ENCODE measurements at places on chromosomes 7 and 10.

DNA sequence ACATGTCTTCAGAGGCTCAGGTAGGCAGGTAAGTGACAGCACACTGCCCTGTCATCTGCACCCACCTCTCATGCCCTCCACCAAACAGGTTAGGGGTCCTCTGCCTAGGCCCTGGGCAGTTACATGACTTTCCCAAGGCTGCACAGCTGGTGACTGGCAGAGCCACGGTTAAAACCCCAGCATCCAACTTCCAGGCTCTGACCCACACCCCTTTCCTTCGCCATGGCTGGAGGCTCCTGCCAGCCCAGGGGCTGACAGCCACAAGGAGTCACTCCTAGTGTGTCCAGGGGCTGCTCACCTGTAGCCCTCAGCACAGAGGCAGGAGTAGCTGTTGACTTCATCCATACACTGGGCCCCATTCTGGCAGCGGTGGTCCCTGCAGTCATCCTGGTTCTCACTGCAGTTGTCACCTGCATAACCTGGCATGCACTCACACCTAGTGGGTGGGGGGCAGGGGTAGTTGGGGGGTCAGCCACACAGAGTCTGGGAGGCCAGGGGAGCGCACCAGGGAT, 175.0 kb downstream of the SLIT1 start:
- DNase-seq: no peak

- no peak for DNase-seq
Observed at GRCh38 chr7:126780993-126781392, 471.7 kb downstream of the GRM8 start.

GRCh38 chr7:3927446-3928110, 626.5 kb downstream of the SDK1 start:
- DNase-seq: no peak

DNA sequence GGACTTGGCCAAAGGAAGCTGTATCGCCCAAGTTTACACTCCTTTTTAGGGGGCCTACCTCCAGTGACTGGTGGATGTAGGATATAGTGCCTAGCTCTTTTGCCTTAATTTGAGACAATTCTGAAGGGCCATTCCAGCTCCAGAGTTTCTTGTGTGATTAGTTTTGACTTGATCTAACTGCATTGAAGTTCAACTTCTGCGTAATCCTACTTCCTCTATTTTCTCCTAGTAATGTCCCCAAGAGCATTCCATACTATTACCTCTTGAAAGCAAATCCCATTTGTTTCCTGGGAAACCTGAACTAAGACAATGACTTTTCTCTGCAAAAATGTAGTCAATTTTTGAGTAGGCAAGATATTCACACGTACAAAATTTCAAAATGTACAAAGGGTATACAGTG, 4.7 kb upstream of the H2AZ2 start:
- no peak for DNase-seq

DNA sequence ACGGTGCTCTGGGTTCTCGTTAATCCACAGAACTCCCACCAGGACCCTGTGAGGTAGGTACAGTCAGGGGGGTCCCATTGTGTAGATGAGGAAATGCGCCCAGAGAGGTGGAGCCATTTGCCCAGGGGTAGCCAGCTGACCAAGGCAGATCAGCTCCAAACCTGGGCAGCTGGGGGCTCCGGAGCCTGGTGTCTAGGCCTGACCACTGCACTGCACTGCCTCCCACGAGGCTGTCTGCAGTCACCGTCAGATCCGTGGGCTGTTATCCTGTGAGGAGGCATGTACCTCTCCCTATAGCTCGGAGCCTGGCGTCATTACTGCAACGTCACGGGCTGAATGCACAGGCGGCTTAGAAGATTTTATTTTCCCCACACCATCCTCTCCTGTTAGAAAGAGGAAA, 411.8 kb upstream of the FOXK1 start:
- no peak for DNase-seq

- DNase-seq: no peak
Observed at GRCh38 chr10:29873941-29874484, 185.4 kb downstream of the JCAD start.

DNA sequence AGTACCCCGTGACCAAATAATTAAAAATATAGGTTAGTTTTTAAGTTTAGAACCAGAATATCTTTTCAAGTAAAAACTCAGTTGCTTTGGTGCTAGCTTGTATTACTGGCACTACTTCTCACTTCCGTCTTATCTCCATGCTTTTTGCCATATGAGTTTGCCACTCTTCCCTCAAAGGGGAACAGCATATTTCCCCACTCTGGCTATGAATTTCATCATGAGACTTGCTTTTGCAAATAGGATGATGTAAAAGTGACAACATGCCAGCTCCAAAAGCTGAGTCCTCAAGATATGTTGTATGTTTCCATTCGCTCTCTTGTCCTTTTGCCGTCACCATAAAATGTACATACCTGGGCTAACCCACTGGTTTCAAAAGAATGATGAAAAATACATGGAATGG, 178.1 kb upstream of the SEMA3A start:
- peak; percentile 56 for DNase-seq

DNA sequence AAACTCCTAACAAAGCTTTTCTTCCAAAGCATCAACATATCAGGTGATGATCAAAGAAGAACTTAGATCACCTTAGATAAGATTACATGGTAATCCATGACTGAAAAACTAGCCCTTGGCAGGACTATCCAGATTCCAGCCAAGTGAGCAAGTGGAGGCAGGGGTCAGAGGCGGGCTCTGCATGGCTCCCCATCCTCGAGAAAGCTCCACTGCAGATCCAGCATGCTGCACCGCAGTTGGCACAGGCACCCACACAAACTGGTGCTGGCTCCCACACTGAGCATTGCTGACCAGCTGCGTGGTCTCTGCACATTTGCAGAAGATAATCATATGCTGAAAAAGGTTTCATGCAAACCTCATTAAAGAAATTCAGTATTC, 10.1 kb downstream of the PSAP start:
- no peak for DNase-seq

DNA sequence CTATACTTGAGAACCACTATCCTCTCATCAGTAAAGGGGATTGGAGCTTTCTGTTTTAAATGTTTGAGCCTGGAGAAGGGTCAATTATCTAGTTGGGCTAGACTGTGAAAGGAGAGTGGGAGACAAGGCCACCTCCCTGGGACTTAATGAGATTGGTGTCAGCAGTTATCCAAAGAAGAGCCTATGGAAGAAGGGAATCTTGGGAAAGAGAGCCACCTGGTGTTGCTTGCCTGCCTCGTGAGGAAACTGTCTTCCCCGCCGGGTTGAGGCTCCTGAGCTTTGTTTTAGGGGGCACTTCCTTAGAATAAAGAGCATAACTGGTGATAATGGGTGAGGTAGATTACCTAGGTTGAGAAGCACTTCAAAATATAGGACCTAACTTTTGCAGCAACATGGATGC, 32.0 kb upstream of the ABCB4 start:
- DNase-seq: no peak

DNA sequence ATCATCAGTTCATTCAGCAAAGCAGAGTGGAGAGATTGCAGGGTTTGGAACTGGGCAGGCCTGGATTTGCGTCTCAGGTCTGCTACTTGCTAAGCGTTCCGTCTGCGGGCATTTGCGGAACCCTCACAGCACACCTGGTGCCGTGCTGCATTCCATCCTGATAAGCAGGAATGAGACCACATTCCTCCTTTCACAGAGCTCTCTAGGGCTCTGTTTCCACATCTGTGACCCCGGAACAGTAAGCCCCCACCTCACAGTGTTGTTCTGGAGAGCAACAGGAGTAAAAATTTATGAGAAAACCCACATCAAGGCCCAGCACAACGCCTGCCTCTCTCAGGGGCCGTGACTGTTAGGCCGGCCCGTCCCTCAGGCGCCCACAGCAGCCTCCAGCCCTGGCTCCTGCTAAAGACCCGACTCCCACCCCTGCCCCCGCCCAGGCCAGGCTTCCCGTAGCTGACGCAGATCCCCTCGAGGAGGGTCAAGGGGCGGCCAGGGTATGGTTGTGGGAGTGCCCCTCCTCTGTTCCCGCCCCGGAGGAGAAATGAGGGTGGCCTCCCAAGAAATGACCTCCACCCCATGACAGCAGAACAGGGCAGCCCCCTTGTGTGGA, 128.9 kb downstream of the RGS10 start:
- DNase-seq: no peak

GRCh38 chr10:20912969-20913368, 15.9 kb upstream of the NEBL start:
- DNase-seq: no peak

DNA sequence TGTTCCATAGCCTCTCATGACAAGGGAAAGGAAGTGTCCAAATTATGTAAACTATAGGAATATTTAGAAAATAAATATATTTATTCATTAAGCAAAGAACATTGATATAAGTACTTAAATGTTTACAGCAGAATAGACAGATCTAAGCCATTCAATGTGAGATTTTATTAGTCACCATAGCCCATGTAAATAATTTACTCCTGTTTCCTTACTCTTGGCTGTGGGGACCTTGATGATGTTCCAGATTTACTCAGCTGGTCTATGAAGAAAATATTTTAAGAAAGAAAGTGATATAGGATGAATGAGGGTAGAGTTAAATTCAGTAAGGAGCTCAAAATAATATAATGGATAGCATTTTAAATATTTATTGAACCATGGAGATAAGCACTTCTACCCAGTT, 442.6 kb upstream of the KLF6 start:
- DNase-seq: no peak

DNA sequence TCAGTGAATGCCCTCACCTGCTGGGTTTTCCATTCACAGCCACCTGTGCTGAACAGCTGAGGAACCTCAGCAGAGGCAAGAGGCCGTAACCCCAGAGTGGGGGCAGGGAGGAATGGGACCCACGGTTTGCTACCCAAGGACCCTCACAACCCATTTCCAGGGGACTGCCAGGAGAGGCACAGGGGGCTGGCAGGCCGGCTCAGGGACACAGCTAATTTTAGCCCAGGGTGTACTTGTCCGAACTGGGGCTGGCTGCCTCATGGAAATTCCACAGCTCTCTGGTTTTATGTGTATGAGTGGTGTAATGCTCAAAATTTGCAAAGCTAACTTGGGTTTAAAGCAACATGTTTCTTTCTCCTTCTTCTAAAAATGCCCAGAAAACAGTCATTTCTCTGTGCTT, 42.2 kb downstream of the MINDY4 start:
- no peak for DNase-seq

DNA sequence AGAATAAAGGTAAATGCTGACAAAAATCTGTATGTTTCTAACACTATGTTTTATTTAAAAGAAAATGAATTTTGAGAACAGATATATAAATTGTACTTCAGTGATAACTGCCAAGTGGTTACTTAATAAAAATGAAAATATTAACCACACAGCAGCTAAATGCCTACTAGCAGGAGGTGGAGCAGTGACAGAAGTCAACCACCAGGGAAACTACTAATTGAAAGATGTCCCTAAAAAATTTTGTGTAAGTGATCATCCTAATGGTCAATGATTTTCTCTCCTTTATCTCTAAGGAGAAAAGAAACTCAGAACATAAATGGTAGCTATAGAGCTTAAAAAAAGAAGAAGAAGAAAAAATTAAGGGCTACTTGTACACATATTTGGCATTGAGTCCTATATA, 22.9 kb downstream of the WNT16 start:
- DNase-seq: no peak

GRCh38 chr10:112148331-112148730, 35.2 kb downstream of the GPAM start:
- no peak for DNase-seq

- peak; percentile 97 for DNase-seq
Observed at GRCh38 chr10:34526758-34527730, 288.1 kb downstream of the PARD3 start.

- DNase-seq: no peak
Observed at GRCh38 chr7:1663223-1663622, 6.9 kb upstream of the ELFN1 start.

DNA sequence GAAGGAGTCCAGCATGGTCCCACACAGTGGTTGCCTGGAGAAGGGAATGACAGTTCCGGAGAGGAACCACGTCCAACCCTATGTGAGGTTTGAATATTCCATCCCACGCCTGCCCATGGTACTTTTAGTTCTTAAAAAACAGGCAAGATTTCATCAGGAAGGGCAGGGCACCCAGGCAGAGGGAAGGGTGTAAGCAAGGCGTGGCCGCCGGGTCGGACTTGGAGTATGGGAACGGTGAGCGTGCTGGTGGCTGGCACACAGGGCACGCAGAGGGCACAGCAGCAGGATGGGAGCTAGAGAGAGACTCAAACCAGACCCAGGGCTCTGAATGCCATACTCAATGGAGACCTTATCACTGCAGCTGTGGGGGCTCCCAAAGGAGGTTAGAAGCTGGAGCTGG, 34.3 kb downstream of the FAM53B start:
- no peak for DNase-seq

- peak; percentile 77 for DNase-seq
Observed at GRCh38 chr10:119807960-119808697, 64.5 kb downstream of the MCMBP start.

DNA sequence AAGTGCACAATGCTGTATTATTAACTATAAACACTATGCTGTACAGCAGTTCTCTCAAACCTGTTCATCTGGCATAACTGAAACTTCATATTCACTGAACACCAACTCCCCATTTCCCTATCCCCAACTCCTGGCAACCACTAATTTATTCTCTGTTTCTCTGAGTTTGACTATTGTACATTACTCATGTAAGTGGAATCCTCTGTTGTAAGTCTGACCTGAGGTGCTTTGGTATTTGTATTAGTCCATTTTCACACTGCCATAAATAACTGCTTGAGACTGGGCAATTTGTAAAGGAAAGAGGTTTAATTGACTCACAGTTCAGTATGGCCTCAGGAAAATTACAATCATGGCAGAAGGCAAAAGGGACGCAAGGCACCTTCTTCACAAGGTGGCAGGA, 266.3 kb downstream of the PPP1R3A start:
- DNase-seq: peak; percentile 6

GRCh38 chr7:134896073-134896472, 90.2 kb upstream of the AGBL3 start:
- DNase-seq: no peak

- DNase-seq: peak; percentile 92
Observed at GRCh38 chr10:122062831-122063674, 74.1 kb downstream of the TACC2 start.

GRCh38 chr10:111265341-111265740, 188.5 kb downstream of the ADRA2A start:
- no peak for DNase-seq

DNA sequence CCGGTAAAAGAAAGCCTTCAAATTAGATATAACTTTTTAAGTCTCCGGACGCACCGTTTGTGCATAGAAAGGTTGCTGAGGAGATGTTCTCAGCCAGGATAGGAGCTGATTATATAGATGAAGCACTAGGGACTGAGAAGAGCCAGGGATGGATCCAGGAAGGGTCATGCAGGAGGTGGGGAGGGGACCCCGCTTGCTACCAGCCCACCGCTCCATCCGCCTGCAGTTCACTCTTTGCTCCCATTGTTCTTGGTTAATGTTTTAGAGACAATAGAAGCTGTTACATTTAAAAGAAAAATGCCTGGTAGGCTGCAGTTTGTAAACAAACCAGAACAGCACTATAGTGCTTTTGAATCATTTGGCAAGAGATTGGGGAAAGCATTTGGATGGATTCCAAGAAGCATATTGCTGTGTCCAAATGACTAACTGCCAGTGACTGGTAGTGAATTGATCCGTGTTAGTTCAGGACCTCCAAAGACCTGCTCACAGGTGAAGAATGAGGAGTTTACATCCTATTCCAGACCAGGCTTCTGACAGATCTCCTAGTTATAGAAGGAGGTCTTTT, 175.9 kb upstream of the TAC1 start:
- peak; percentile 8 for DNase-seq

GRCh38 chr10:50417486-50417885, 166.2 kb upstream of the ASAH2 start:
- DNase-seq: peak; percentile 26

GRCh38 chr7:26645121-26645520, 219.3 kb downstream of the SKAP2 start:
- no peak for DNase-seq

- no peak for DNase-seq
Observed at GRCh38 chr10:85618841-85619240, 747.8 kb downstream of the GRID1 start.

- no peak for DNase-seq
Observed at GRCh38 chr10:98038288-98038687, 7.9 kb upstream of the CRTAC1 start.
